ENCODE measurements at places on chromosomes 5 and 9.

DNA sequence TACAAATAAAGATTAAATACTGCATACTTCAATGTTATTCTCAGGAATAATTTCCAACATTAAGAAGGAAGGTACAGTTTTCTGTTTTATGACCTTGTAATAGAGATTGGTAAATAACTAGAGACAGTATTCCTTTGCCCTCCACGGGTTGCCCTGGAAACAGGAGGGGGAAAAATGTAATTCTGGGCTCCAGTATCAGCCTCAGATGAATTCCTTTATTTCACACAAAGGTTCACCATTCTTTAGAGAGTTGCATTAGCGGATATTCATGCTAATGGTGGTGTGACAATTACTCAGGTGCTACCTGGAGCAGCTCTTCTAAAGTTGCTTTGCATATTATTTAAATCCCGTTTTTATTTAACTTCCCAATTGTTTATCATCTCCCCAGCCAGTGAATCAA is 42.6 kb downstream of the CETN3 start:
- no peak for DNase-seq

DNA sequence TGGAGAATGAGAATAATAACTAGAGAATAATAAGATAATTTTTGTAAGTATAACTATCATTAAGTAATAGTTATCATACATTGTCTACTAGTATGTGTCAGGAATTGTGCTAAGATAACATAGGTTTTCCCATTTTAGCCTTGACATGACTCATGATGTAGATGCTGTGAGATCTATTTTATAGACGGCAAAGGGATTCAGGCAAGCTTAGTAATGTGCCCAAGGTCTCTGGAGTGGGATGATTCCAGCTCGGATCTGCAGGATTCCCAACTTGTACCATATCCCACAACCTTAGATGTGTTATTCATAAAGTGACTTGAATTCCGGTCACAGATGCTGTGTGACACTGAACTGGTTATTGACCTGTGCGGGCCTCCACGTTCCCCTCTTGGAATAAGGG is 51.5 kb downstream of the IL31RA start:
- DNase-seq, result no peak

DNA sequence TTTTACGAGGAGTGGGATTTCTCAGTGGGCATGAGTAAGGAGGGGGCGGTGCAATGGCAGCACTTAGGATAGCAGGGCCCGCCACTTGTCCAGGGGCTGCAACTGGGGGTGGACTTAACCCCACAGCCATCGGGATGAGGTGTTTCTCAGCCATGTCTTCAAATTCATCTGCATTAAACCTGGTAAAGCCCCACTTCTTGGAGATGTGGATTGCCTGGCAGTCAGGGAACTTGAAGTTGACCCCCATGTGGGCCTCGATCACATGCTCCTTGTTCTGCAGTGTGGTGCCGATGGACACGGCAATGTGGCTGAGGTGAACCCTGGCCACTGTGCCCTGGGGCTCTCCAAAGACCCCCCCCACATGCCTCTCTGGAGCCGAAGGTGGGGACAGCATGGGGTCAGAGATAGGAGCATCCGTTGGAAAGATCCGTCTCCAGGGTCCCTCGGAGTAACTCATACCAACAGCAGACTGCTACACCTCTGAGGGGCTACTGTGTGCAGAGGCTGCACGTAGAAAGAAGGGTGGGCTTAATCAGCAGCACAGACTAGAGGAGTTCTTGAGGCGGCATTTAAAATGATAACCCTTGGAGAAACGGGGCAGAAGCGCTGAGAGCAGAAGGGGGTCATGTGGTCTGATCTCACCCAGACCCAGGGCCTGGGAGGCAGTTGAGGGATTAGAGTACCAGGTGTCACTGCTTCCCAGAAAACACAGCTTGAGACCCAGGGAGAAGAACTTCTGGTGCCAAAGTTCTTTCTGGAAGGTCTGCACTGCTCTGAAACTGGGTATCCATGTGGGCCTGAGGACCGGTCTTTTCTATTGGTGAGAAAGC is 141.4 kb downstream of the MTX3 start:
- DNase-seq, result no peak

GRCh38 chr5:56419667-56420066 is 186.5 kb upstream of the ANKRD55 start:
- no peak for DNase-seq

- no peak for DNase-seq
Observed at GRCh38 chr9:34659592-34660253, 2.7 kb downstream of the CCL27 start.

DNA sequence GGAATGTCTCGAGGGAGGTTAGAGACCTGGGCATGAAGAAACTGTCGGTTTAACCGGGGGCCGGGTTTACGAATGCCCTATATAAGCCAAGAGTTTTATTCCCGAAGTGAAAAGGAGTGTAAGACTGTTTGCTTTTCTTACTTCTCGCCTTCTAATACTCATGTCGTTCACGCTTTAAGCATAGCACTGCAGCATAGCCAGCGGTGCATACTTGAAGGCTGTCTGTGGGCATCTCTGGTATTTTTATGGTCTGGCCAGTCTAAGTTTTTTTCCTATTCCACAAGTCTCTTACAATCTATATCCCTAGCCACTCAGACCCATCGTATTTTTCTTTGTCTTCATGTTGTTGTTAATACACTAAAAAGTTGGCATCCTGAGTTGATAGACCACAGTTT is 1.2 kb downstream of the UHRF2 start:
- peak; percentile 56 for DNase-seq

GRCh38 chr5:127094161-127094814 is 21.0 kb upstream of the C5orf63 start:
- DNase-seq, result no peak

DNA sequence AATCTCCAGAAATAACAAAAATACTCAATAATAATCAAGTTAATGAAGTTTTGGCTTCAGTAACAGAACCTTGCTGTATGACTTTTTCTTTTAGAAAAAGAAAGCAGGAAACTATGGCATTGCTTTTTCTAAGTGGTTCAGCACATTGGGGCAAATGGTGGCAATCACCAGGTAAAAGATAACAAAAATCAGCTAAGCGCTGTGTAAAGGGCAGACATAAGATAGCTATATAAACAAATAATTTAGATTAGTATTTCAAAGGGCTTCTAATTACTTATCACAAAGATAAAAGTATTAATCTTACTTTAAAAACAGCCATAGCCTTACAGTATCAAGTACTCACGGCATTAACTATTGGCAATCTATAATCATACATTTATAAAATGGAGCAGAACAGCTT is 10.0 kb downstream of the TMEM161B start:
- no peak for DNase-seq

- DNase-seq, result no peak
Observed at GRCh38 chr5:159459132-159459627, 128.9 kb upstream of the IL12B start.

DNA sequence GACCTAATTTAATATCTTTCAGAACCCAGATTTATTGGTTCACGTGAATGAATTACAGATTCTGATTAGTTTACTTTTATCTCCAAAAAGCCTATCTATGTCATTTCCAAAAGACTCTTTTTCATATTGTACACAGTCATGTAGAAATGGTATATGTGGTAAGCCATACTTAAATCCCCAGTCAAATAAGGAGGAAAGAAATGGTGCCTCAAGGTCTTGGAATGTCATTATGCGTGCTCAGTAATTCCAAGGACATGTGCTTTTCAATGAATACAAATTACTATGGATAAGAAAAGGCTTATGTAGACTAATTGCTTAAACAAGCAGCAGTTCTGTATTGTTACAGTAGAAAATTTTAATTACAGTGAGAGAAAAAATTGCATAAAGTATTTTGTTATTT is 64.1 kb upstream of the TYRP1 start:
- DNase-seq, result no peak

DNA sequence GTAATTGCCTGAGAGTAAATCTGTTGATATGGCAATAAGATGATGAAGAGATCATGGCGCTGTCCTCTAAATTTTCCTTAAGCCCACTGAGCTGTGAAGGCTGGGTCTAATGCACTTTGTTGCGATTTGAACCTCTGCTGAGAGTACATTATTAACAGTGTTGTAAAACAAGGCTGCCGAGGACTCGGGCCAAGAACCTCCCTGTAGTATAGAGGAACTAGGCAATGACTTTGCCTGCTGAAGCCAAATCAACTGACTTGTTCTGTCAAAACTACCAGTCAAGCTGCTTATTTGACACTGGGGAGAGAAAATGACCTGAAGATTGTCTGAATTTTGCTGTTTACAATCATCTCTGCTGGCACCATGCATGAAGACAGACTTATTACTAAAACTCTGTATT is 1154.7 kb downstream of the DTWD2 start:
- no peak for DNase-seq

- DNase-seq, result no peak
Observed at GRCh38 chr9:114484215-114484853, 20.9 kb downstream of the WHRN start.

GRCh38 chr5:14628346-14628745 is 36.2 kb upstream of the OTULIN start:
- DNase-seq, result peak; percentile 70

GRCh38 chr5:17249029-17249634 is 31.7 kb downstream of the BASP1 start:
- peak; percentile 84 for DNase-seq

- DNase-seq, result no peak
Observed at GRCh38 chr9:109753308-109753707, 26.7 kb upstream of the PALM2AKAP2 start.

- DNase-seq, result no peak
Observed at GRCh38 chr9:123208626-123209174, 59.7 kb downstream of the STRBP start.

GRCh38 chr5:34410411-34411139 is 245.6 kb upstream of the RAI14 start:
- DNase-seq, result no peak

GRCh38 chr9:68493958-68494577 is 46.6 kb downstream of the TMEM252 start:
- DNase-seq, result no peak

- DNase-seq, result no peak
Observed at GRCh38 chr9:107999011-107999410, 509.4 kb upstream of the KLF4 start.

- no peak for DNase-seq
Observed at GRCh38 chr5:137312011-137312410, 187.1 kb downstream of the SPOCK1 start.

DNA sequence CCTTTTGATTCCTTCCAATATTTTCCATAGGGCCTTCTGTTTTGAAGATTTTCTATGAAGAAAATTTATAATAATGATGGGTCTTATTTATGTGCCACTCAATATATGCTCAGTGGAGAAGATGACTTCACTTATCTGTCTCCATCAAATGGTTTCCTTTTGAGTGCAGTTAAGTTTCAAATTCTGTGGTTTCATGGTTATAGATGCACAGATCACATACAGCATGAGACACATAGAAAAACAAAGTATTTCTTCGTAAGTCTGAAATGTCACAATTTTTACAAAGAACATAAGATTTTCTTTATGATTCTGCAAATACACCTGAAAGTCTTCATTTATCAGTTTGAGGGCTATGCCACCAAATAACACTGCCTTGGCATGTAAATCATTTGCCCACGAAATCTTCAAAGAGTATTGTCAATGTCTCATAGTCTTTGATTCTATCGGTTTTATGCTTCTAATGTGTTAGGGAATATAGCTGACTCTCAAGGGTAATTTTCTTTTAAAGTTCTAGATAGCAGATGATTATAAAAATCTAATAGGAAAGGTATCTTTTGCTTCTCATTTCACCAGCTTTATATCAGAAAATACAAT is 14.1 kb downstream of the CFAP95 start:
- DNase-seq, result no peak

DNA sequence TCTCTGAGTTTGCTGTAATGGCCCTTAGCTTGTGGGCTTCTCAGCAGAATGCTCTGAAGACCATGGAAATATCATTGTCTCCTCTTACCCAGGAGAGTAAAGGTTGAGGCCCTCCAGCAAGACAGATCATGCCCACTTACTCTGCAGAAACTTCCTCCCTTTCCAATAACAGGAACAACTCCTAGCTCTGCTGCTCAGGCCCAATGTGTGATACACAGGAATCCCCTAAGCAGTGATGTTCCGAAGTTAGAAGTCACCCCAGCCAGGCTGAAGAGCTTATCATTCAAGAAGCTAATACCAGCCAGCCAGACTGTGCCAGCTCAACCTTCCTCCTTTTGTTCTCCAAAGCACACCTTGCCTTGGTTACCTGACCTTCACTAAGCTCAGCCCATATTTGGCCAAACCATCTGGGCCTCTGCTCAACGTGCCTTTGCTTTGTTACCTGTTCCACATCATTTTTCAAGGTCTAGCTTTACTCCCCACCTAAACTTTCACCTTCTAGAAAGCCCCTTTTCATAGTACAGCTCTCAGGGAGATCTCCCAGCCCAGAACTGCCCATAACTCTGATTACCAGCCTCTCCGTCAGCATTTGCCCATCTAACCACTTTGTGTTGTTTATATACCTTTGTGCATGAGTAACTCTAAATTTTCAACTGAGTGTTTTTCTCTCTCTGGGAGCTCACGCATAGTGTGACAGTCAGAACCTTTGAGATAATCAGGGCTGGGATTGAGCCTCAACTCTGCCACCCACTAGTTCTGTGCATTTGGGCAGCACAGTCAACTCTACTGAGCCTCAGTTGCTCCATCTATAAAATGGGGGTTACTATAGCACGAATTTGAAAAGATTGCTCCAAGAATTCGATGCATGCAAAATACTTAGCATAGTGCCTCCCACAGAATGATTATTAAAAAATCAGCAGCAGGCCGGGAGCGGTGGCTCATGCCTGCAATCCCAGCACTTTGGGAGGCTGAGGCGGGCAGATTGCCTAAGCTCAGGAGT is 107.6 kb upstream of the CPEB4 start:
- DNase-seq, result no peak

GRCh38 chr9:129125478-129125877 is 14.3 kb downstream of the PTPA start:
- peak; percentile 74 for DNase-seq

- DNase-seq, result no peak
Observed at GRCh38 chr9:129312251-129313122, 134.4 kb upstream of the IER5L start.

GRCh38 chr5:176597417-176598389 is 12.3 kb downstream of the GPRIN1 start:
- DNase-seq, result no peak

- no peak for DNase-seq
Observed at GRCh38 chr5:149790276-149790675, 60.2 kb downstream of the PPARGC1B start.

GRCh38 chr9:37639109-37639762 is 11.5 kb upstream of the FRMPD1 start:
- DNase-seq, result no peak

DNA sequence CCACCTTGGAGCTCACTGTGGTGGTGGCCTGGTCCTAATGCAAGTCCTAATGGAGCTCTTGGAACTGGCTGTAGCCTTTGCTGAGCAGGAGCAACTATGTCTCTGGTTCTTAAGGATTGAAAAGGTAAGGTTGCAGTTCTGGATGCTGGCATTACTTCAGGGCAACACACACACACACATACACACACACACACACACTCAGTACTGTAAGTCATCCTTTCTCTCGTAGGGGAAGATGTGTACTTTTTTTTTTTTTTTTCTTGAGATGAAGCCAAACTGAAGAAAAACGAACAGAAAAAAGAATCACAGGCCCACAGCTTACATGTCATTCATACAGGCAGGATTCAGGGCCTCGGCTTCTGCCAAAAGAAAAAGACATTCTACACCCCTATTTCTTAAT is 81.1 kb upstream of the RPS23 start:
- DNase-seq, result no peak

- DNase-seq, result no peak
Observed at GRCh38 chr5:89698028-89698427, 711.5 kb downstream of the CETN3 start.

GRCh38 chr5:30838936-30839496 is 354.5 kb upstream of the CDH6 start:
- DNase-seq, result no peak

Data from RKO (cell line).